ENCODE measurements at places on chromosomes 2 and 18.

GRCh38 chr2:138010890-138011289 lies 46.6 kb downstream of the HNMT start:
- no peak for DNase-seq

DNA sequence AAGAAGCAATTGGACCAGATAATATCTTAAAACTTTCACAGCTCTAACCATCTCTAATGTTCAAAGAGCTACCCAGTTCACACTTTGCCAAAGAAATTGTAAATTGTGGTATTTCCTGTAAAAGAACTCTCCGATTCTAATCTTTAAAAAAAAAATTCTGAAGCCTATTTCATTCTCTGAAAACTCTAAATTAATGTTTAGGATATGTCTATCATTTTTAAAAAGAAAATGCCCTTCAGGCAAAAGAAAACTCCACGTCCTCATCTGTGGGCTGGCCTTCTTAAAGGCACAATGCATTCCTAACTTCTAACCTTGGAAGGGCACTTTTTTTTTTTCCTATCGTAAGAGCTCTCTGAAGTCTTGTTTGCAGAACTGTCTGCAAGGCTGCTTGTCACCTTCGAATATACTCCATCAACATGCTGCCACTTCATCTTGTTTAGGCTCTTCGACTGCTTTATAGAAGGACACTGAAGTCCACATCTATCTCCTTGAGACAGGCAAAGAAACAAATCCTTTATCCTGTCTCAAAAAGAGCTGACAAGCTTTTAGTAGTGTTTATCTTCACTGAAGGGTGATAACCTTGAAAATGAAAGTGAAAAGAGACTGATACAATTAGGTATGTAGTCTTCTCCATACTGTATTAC lies 124.3 kb upstream of the SLC39A10 start:
- peak; percentile 35 for DNase-seq

DNA sequence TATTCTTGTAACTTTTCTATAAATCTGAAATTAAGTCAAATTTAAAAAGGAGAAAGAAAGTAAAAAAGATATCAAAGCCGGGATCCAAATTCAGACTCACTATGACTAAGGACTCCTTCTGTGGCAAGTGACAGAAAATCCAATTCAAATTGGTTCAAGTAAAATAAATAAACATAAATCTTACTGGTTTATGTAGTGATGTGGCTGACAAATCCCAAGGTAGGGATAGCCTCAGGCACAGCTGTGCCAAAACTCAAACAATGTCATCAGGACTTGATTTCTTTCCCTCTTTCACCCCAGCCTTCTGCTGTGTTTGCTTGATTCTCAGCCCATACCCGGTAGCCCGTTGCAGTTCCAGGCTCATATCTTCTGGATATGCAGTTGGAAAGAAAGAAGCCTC lies 284.6 kb downstream of the SP3 start:
- peak; percentile 38 for DNase-seq

DNA sequence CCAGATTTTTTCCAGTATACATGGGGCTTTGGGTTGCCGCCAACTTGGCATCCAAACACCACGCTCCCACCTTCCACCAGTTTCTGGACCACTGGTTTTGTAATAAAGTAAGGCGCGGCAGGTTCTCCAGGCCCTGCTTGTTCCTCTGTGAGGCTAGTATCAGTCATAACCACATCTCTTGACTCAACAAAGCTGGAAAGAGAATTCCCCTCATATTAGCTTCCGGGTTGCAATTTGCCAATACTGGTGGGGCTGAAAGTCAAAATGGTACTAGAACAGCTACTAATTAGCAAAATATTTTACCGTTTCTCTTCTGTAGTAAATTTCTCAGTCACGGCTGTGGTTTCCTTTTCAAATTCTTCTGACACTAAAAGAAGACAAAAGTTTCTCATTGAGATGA lies 25.0 kb downstream of the TTN start:
- no peak for DNase-seq

GRCh38 chr18:73782405-73782804 lies 365.2 kb downstream of the FBXO15 start:
- DNase-seq, result no peak

- DNase-seq, result no peak
Observed at GRCh38 chr2:123532994-123533393, 492.1 kb upstream of the CNTNAP5 start.

GRCh38 chr18:40440088-40440487 lies 1514.9 kb upstream of the PIK3C3 start:
- DNase-seq, result no peak

Data from Caki2 (cell line).